ENCODE measurements at places on chromosomes 2 and 18.

GRCh38 chr2:97355887-97356286, 233.8 kb downstream of the ANKRD36B start:
- peak; percentile 24 for DNase-seq

GRCh38 chr2:230767862-230768388, 55.3 kb downstream of the CAB39 start:
- DNase-seq = no peak

DNA sequence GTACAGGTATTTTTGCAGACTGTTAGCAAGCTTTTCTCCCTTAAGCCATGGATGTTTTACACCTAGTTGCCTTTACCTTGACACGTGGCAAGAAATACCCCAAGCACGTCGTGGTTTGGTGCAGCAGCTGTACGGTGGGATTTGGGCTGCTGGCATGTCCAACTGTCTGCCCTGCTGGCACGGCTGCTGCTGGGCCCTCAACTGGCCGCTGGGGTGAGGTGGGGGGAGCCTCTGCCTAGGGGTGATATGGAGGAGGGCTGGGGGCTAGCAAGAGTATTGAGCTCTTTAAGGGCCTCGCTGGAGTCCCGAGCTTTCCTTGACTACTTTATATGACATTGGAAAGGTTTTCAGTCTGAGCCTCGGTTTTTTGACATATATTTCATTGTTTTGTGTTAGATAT, 41.6 kb downstream of the LPIN1 start:
- no peak for DNase-seq

- no peak for DNase-seq
These were observed 52.7 kb downstream of the CCDC68 start for GRCh38 chr18:54906331-54907185.

DNA sequence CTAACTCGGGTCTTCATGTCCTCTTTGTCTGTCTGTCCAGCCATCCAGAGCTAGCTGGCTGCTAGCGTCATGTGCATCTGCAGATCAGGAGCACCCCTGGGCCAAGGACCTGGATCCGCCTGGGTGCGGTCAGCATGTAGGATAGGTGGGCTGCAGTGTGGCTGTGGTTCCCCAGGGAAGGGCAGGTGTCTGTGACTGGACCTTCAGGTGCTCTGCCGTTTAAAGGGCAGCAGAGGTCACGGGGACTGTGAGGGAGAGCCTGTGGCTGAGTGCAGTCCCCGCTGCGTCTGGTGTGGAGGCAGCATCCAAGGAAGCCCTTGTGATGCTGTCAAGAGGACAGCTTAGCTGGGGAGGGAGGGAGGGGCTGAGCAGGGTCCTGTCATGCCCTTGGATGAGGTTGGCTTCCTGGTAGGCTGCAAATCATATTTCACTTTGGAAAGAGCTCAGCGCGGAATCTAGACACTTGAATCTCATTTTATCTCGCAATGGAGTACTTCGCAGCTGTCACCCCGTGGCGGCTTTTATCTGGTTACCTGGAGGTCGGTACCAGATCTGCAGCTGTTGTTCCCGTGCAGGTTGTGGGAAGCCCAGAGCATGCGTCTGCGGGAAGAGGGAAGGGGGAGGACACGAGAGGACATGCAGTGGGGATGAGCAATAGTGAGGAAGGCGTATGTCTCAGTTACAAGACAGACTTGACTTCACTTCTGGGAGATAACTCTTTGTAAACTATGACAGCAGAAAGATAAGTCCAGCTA, 5.9 kb upstream of the RALB start:
- DNase-seq = no peak

DNA sequence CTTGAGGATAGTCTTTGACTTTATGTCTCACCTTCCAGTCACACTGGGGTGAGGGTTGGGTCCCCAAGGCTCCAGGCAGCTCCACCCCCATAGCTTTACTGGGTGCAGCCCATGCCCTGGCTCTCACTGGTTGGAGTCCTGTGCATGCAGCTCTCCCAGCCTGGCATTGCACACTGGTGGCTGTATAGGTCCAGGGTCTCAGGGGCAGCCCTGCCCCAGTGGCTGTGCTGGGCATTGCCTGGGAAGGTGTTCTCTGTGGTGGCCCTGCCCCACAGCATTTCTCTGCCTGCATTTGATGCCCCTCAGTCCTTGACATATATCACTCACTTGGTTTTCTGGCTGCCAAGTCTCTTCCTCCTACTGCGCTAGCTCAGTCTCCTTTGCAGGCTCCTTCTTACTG, 21.2 kb downstream of the MPHOSPH10 start:
- no peak for DNase-seq

DNA sequence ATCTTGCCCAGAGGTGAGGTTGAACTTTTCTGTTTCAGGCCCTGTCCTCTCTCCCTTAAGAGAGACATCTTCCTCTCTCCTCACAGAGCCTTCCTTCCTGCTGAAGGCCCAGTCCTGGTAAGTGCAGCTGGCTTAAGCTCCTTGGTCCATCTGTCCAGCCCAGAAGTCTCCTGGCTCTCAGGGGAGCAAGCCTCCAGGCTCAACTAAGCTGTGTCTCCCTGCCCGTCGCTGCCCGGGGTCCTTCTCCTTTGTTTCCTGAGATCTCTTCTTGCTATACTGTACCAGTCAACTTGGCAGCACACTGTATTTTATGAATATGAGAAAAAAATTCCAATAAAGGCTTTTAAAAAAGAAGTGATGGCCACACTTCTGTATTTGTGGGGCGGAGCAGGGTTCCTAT, 77.4 kb downstream of the KCNF1 start:
- no peak for DNase-seq

- no peak for DNase-seq
These were observed 135.0 kb downstream of the B3GNT2 start for GRCh38 chr2:62330959-62331358.

All from GM23338 (cell line).